ENCODE measurements at places on chromosomes 3 and 15. TPM values are rescaled to one million over a fixed set of nuclear protein-coding genes. Genes with fewer than 3 reads are reported as not detected.

Gene CACNA2D3
- total RNA-seq: 13.8 TPM

Gene ACKR4
- total RNA-seq: not detected

Gene TM4SF1
- total RNA-seq: 1.8 TPM

Gene HHLA2
- under 0.01 TPM for total RNA-seq

Gene LMAN1L
- 0.11 TPM for total RNA-seq

Gene SLC9C1
- total RNA-seq: not detected
